ENCODE measurements at places on chromosomes 3 and 15.

- DNase-seq = no peak
Measured at GRCh38 chr15:68463996-68464395, 32.0 kb upstream of the ITGA11 start.

DNA sequence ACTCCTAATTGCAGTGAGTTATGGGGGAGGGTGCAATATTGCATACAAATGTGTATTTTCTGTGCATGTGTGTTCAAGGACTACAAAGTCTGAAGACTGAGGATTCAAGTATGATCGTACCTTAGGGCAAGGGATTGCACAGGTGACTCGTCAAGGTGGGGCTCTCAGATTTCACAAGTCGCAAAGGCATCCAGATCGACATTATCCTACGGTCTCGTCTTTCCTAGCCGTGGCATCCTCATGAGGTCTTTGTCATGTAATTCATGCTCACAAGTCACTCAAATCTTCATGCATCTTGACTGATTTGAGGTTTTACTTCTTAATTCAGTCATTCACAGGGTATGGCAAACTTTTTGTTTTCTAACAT, 191.4 kb upstream of the HES1 start:
- no peak for DNase-seq

- no peak for DNase-seq
Measured at GRCh38 chr15:70547846-70548487, 215.4 kb downstream of the UACA start.

DNA sequence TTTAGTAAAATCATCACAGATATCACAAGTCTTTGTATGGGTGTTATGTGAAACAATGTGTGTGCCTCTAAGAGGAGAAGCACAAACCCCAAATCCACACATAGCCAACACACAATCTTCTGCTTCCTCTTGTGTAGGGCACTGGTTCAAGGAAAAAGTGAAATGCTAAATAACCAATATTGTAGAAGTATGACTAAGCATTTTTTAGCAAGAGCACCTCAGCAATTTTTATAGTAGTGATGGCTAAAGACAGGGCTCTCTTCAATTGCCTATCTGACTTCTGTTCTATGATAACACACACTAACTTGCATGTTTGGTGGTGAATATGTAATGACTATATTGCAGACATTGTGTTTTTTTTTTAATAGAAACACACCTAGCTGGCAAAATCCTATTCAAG, 997.9 kb upstream of the ALCAM start:
- DNase-seq = no peak

- no peak for DNase-seq
Measured at GRCh38 chr15:74234598-74234875, 1.6 kb upstream of the CCDC33 start.

DNA sequence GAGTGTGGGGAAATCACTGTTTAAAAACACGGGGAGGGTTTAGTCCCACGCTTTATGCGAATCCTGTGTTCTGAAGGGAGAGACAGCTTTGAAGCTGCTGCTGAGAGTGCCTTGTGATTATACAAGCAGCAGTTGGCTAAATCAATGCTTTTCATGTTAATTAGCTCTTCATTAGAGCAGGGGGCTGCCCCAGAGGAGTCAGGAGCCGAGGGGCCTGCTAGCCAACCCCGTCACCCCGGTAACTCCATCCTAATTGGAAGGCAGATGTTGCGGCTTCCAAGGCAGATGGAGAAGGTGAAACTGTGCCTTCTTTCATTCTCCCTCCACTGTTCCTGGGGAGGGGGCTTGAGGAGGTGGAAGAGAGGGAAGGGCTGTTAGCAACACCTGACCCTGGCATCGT, 92.4 kb upstream of the ANKRD34C start:
- DNase-seq = no peak

- peak; percentile 34 for DNase-seq
Measured at GRCh38 chr3:127059072-127059471, 76.2 kb downstream of the PLXNA1 start.

DNA sequence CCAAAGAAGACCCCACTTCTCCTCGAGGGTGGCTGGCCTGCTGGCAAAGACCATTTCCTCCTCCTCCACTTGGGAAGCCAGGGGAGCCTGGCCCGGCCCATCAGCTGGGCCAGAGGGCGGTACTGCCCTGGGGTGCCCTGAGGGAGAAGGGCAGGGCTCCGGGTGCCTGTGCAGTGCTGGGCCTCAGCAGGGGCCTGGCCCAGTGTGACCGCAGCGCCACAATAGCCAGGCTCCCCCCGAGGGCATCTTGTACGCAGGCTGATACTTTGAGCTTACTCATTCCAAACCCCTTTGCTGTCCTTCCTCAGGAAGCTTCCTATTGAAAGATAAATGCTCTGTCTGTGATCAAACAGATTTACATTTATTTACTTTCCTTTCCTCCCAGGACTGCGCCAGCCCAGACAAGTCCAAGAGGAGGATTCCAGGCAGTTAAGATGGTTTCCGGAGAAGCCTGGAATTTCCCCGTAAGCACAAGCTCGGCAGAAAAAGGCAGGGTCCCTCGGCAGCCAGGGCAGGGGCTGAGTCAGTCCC, 240.1 kb downstream of the XXYLT1 start:
- no peak for DNase-seq

DNA sequence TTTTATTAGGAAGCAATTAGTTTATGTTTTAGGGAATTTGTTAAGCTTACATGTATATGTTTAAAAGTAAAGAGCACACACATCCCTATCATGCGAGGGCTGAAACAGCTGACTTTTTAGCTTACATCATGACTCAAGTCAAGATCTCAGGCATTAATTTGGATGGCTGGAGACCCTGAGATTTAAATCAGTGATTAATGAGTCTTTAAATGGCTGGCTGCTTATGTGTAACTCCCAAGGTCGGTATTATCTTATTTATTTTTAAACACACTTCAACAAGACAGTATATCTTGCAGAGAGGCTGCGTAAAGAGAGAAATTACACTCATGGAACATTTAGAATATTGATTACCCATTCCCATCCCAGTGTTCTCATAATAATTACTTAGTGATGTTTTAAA, 169.4 kb downstream of the KBTBD8 start:
- no peak for DNase-seq

DNA sequence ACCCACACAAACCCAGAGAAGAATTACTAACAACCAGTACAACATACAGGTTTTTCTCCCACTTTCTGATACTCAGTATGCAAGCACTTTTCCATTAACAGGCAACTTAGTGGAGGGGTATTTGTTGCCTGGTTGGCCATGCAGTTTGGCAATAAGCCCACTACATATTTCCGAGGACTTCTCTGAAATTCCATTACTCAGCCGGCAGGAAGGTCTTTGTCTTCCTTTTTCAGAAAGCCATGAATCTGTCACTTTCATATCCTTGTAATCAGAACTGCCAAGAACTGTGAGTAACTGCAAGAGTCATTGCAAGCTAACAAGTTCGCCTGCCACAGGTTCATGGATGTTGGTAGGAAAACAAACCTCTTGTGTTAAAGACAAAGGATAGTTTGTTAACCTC, 422.3 kb upstream of the ROBO1 start:
- peak; percentile 32 for DNase-seq

- DNase-seq = no peak
Measured at GRCh38 chr15:63655683-63656372, 58.6 kb downstream of the FBXL22 start.

DNA sequence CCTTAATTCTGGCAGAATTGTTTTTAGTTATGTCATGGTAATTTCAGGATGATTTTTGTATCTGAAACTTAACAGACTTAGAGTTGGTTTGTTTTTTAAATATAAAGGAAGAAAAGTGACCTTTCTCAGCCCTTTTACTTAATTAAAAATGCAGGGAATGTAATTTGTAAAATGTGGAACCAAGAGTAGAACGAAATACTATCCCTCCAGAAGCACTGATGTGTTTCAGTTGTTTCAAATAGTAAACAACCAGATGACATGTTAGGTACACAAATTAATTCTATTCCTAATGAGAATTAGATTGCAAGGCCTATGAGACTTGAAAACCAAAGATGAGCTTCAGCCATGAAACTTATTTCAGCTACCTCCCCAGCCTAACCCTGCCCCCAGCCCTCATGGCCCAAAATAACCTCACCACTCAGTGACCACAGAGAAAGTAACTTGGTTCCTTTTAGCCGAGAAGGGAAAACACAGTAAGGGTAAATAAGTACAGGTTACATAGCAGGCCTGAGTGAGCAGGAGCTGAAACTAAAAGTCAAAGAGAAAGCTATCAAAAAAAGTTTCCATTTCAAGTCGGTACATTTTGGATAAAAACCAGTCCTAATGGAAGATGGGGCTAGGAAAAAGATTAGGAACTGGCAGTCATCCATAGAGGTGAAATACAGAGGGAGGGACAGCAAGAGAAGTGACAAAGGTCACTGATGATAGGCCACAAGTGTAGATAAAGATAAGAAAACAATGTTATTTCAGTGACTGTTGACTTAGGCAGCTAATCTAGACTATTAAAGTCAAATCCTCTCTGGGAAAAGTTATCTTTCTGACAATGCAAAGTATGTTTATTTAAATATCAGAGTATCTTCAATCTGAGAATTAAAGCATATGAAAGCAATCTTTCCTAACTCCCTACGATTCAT, 23.2 kb downstream of the SENP8 start:
- no peak for DNase-seq
